A549 treated with AZD2906 at 1 μM for 4 hours (cell line): ENCODE measurements at places on chromosomes 6 and 20. TPM values are rescaled to one million over a fixed set of nuclear protein-coding genes. Genes with fewer than 3 reads are reported as not detected.

Gene PAK5
- total RNA-seq = not detected in 5 replicates

Gene HSPA1A
- 132 to 240 TPM (median 186 TPM) in 5 replicates for total RNA-seq

Gene EYS
- total RNA-seq = 0.02 to 0.11 TPM (median 0.10 TPM) in 4 of 5 replicates, not detected in the other

Gene E2F1
- total RNA-seq = 22.1 to 28.8 TPM (median 28.2 TPM) in 5 replicates

Gene HSPA1L
- total RNA-seq = 1.2 to 1.7 TPM (median 1.4 TPM) in 5 replicates

Gene TGM3
- total RNA-seq = 0.05 to 0.07 TPM (median 0.07 TPM) in 3 of 5 replicates, not detected in the others

Gene CST7
- 0.12 to 0.14 TPM in 2 of 5 replicates, not detected in the others for total RNA-seq

Gene NKAPL
- not detected in 5 replicates for total RNA-seq

Gene DLL1
- total RNA-seq = 0.14 to 0.37 TPM (median 0.23 TPM) in 5 replicates

Gene NRM
- 21.7 to 28.7 TPM (median 27.9 TPM) in 5 replicates for total RNA-seq

Gene PBX2
- 14.1 to 17.3 TPM (median 15.9 TPM) in 5 replicates for total RNA-seq

Gene SUMO4
- 0.06 to 0.11 TPM in 2 of 5 replicates, not detected in the others for total RNA-seq

Gene CRIP3
- total RNA-seq = 0.27 to 0.62 TPM (median 0.37 TPM) in 5 replicates

Gene HLA-DPA1
- 0.05 to 0.11 TPM in 2 of 5 replicates, not detected in the others for total RNA-seq

Gene SLC22A16
- 0.21 TPM in 1 of 5 replicates, not detected in the others for total RNA-seq

Gene PCSK2
- not detected in 5 replicates for total RNA-seq

Gene ROS1
- 0.21 to 0.29 TPM (median 0.22 TPM) in 5 replicates for total RNA-seq

Gene POM121L2
- not detected in 5 replicates for total RNA-seq

Gene PNPLA1
- not detected in 5 replicates for total RNA-seq

Gene SLC12A5
- total RNA-seq = 10.9 to 19.3 TPM (median 13.7 TPM) in 5 replicates

Gene ZNF334
- total RNA-seq = not detected in 5 replicates

Gene ISM1
- 0.12 to 0.29 TPM (median 0.16 TPM) in 5 replicates for total RNA-seq

Gene MAPK13
- 0.43 to 0.98 TPM (median 0.48 TPM) in 5 replicates for total RNA-seq

Gene EPB41L1
- 64.2 to 80.1 TPM (median 76.8 TPM) in 5 replicates for total RNA-seq

Gene HLA-DQB2
- not detected in 5 replicates for total RNA-seq

Gene MROH8
- 0.90 to 1.4 TPM (median 1.1 TPM) in 5 replicates for total RNA-seq
